Esophagus squamous epithelium (tissue), 5 donors: ENCODE measurements at places on chromosomes 5 and 9.

- DNase-seq = no peak
These were observed 4.9 kb upstream of the TRAF1 start for GRCh38 chr9:120931231-120932085.

GRCh38 chr9:78574354-78575045, 277.6 kb downstream of the PSAT1 start:
- no peak for DNase-seq

GRCh38 chr5:139253115-139253514, 40.4 kb upstream of the MATR3 start:
- DNase-seq = no peak

- DNase-seq = no peak
These were observed 19.2 kb upstream of the PLIN2 start for GRCh38 chr9:19146441-19147024.

- DNase-seq = no peak
These were observed 86.7 kb upstream of the PCA3 start for GRCh38 chr9:76677481-76678055.

DNA sequence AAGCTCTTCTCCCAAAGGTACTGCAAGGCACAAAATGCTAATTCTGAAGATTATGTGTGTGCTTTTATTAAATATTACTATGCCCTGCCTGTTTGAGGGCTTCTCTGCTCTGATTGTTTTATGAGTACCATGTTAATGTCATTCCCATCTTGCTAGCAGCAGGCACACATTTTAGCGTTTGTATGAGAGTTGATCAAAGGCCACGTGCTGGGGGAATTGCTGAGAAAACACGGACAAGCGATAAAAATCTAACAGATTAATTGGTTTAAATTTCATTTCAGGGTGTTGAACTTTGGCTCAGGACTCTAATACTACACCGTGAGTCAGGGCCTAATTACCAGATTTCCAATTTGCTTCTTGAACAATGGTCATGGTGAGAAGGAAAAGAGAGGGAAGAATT, 298.4 kb downstream of the EBF1 start:
- DNase-seq = no peak

GRCh38 chr5:137753691-137754187, 424 bp downstream of the HNRNPA0 start:
- no peak for DNase-seq
